AG09309 (cell line): ENCODE measurements at places on chromosomes 4 and X.
A peak's percentile ranks its signal among the peaks of the same experiment; 100 is the strongest.

- DNase-seq: no peak
Observed at GRCh38 chr4:5052204-5052702, 973 bp downstream of the STK32B start.

DNA sequence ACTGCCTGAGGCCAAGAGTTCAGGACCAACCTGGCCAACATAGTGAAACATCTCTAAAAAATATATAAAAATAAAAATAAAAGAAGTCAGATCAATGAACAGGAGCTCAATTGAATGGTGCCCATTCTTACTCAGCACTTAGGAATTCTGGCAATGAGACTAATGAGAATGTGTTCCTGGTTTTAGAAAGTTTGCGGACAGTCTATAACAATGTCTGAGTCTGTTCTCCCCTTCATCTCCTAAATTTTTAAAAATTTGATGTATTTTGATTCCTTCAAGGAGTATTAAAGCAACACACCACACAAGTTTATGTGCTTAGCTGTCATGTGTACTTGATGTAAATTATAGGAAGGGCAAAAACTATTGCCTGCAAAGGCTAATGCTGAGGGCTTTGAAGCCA is 30.6 kb upstream of the KCNIP4 start:
- no peak for DNase-seq

GRCh38 chr4:21413807-21414370 is 534.7 kb downstream of the KCNIP4 start:
- no peak for DNase-seq

GRCh38 chr4:177116161-177116560 is 193.5 kb upstream of the NEIL3 start:
- no peak for DNase-seq

- no peak for DNase-seq
Observed at GRCh38 chr4:119570401-119570800, 58.2 kb downstream of the PDE5A start.

GRCh38 chrX:129145385-129145784 is 377.9 kb downstream of the SMARCA1 start:
- no peak for DNase-seq

GRCh38 chr4:136858903-136859302 is 673.4 kb downstream of the PCDH18 start:
- DNase-seq: no peak

GRCh38 chr4:24910499-24910898 is 2.3 kb downstream of the CCDC149 start:
- peak; percentile 60 for DNase-seq
